ENCODE measurements at places on chromosomes 3 and 15.

DNA sequence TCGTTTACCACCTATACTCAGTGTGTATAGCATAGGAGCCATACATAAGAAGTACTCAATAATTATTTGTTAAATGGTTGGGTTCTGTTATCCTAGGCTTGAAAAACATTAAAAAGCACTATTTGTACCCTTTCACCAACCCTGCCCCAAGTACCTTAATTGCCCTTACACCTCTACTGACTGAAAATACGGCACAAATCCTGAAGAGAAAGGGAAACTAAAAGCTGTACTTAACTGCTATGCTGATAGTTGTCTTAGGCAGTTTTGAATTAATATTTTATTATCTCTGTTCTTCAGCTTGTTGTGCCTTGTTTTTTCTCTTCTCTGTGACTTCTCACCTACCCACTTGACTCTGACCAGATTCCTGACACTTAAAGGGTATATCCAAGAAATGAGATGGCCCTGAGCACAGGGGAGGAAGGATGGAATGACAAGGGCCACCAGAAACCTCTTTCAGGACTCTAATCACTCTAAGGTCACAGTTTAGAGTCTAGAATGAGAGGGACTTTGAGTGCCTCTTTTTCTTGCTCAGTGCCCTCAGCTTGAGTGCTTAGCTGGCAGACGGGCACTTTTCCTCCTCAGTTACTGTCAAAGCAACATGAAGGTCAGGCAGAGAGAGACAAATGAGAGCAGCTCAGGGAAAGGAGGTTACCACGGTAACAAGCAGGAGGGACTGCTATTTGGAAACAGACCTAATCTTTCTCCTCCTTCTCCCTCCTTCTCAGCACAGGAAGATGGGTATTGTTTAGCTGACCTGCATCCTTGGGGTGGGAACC lies 136.5 kb downstream of the ZNF609 start:
- peak; percentile 40 for DNase-seq

DNA sequence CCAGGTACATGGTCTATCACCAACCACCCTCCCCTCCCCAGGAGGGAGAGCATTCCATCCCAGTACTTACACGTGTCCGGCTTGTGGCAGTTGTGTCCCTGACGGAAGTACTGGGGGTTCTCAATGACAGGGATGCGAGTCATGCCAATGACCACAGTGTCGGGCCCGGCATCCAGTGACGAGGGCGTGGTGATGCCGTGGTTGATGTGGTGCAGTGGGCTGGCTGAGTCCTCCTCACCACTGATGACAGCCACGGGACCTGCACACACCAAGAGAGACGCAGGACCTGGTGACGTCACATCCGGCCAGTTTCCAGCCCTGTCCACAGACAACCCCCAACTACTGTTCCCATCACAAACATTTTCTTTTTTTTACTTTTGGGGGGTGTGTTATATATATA lies 223.8 kb downstream of the NTRK3 start:
- no peak for DNase-seq

GRCh38 chr3:113534365-113534764 lies 2.0 kb downstream of the SIDT1 start:
- DNase-seq = no peak

GRCh38 chr15:73632670-73633058 lies 525 bp downstream of the NPTN start:
- DNase-seq = no peak

- DNase-seq = no peak
Measured at GRCh38 chr3:42024591-42025351, 62.9 kb upstream of the ULK4 start.

GRCh38 chr3:58471025-58471887 lies 20.6 kb upstream of the KCTD6 start:
- peak; percentile 1 for DNase-seq

DNA sequence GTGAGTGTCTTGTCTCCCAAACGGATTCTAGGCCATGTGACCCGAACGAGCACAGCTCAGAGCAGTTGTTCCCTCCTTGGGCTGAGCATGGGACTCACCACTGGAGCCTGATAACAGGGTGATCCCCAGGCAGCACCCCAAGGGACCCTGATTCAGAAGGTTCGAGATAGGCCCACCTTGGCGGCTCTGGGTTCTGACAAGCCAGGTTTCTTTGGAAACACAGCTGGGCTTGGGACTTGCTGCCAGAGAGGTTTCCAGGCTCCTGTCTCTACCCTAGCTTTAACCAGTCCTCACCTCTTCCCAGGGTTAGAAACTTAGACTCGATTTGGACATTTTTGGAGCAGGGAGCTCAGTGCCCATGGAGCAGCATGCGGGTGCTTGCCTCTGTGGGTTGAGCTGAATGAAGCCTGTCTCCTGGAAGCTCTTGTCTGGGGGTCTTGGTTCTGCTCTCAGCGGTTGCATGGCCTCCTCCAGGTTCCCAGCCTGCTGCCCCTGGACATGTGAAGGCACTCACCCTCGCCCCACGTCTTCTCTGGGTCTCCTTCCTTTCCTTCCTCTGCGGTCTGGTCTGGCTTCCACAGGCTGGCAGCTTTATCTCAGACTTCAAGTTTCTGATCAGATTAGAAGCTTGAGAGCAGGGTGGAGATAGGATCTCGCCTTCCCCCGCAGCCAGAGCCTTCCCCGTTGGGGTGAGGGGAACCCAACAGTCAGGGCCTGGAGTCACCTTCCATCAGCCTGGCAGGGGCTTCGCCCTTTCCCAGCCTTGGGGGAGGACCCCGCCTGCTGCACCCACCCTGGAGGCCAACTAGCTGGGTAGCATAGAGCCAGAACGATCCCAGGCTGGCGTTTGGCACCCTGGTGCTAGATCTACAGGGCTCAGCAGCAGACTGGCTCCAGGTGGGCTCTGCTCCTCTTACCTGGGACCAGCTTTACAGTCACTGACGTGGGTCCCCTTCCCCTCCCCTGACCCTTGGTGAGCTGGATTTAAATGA lies 21.0 kb downstream of the PAQR5 start:
- no peak for DNase-seq

DNA sequence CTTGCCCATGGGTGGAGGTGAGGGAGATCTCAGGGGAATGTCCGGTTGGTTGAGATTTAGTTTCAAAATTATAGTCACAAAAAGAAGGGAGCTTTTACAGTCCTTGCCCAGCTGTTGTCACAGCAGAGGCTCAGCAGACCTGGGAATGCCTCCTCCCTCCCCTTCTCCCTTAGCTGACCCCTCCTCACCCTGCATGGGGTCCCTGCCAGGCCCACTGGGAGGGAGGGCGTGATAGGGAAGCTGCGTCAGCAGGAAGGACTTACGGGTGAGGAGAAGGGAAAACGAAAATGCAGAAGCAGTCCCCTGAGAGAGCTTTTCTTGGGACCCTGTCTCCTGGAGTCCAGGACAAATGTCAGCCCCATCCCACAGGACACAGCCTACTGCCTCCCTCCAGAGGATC lies 18.9 kb downstream of the SCN5A start:
- no peak for DNase-seq

DNA sequence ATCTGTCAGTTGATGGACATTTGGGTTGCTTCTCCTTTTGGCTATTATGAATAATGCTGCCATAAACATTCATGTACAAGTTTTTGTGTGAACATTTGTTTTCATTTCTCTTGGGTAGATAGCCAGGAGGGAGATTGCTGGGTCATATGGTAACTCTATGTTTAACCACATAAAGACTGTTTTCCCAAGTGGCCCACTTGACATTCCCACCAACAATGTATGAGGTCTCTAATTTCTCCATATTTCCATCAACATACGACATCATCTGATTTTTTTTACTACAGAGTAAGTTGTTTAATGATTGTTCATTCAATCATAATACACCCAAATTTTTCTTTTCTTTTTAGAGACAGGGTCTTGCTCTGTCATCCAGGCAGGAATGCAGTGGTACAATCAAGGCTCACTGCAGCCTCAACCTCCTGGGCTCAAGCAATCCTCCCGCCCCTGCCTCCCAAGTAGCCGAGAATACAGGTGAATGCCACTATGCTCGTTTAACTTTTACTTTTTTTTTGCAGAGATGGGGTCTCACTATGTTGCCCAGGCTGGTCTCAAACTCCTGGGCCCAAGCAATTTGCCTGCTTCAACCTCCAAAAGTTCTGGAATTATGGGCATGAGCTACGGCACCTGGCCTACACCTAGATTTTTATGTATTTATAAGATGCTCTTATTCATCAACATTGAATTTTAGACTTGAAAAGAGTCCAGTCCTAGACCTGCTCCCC lies 6.8 kb downstream of the IP6K1 start:
- no peak for DNase-seq

GRCh38 chr15:66132251-66132816 lies 121.2 kb downstream of the MEGF11 start:
- DNase-seq = no peak

GRCh38 chr15:92391640-92392039 lies 2.0 kb upstream of the ST8SIA2 start:
- DNase-seq = no peak

DNA sequence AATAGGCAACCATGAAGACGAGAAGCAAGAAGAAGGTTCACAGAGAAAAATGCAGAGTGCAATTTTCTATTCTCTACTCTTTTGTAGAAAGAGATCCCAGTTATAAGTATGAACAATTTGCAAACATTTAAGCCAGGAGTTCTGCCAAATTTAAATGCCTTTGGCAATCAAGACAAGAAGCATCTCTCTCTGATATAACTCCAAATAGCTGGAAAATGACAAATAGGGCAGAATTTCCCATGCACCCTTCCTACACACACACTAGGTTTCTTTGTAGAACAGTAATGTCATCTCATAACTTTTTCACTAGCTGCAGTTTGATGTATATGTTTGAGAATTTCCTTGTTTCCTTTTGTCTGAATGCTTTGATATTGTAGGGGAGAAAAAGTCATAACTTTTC lies 333.5 kb upstream of the AZI2 start:
- no peak for DNase-seq

- no peak for DNase-seq
Measured at GRCh38 chr15:89907289-89907688, 5.5 kb downstream of the ARPIN start.

DNA sequence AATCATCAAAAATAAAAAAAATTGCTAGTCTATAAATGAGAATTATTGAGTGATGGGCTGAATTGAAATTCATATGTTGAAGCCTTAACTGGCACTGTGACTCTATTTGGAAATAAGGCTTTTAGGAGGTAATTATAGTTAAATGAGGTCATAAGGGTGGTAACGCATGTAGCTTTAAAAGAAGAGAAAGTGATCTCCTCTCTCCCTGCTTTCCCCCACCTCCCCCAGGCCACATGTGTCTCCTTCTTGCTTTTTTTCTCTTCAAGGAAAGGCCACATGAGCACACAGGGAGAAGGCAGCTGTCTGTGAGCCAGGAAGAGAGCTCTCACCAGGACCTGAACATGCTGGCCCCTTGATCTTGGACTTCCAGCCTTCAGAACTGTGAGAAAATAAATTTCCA lies 48.2 kb upstream of the ARPP19 start:
- DNase-seq = no peak

DNA sequence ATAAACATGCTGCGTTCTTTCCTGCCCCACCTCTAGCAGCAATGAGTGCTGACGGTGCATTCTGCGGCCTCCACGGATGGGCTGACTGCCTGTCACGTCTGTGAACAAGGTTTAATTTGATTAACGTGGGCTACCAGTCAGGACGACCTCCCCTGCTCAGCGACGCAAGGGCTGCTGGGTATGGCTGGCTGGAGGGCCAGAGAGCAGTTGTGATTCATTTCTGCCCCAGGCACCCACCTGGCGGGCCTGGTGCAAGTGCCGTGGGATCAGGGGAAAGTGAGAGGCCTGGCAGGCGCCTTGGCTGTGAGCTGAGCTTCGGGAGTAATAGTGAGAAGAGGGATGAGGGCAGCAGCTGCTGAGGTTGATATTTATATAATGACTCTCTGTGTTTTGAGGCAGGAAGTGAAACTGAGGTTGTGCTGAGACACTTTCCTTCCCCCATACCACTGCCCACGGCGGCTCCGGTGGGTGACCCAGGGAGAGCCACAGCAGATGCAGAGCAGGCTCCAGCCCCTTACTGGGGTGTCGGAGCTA lies 190.4 kb upstream of the BCL6 start:
- DNase-seq = no peak

DNA sequence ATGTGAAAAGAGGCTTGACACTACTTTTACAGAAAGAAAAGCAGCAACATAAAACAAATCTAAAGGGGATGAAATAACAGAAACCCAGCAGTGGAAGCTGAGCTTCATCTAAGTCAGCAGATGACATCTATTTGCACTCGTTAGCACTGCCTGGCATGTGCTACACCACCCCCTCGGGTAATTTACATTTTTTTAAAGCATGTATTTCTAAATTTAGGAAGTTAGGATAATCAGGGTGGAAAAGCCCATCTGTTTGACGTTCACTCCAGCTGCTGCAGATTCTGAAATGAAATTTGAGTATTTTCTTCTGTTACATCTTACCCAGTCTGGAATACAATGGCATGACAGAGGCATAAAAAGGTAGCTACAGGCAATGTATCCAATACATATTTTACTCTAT lies 20.7 kb downstream of the IGSF11 start:
- no peak for DNase-seq

- DNase-seq = no peak
Measured at GRCh38 chr3:13378155-13378554, 42.0 kb downstream of the NUP210 start.

DNA sequence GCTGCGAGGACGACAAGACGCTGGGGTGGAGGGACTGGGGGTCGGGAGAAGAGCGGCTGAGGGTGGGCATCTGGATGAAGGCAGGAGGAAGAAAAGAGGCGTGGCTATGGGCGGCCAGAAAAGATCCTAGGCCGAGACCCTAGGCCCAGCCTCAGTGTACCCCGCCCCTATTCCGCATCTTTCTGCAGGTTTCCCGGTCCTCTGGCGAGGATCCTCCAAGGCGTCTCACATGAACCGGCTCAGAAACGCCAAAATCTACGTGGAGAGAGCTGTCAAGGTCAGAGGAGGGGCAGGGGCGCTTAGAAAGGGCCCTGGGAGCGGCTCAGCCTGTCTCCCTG lies 340 bp downstream of the TTLL3 start:
- no peak for DNase-seq

DNA sequence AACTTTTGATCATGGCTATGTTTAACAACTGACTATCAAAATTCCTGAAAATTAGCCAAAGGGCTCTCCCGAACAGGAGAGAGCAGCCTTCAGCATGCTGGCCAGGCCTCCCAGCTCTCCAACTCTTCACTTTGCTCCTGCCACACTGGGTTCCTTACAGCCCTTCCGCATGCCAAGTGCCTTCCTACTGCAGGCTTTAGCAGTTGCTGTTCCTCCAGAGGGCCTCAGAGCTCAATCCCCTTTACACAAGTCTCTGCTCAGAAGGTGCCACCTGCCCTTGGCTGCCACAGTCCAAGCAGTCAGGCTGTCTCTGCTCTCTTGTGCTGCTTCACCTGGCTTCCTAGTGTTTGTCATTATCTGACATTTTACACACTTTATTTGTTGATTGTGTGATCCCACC lies 553.1 kb upstream of the PPP2R3A start:
- DNase-seq = no peak

DNA sequence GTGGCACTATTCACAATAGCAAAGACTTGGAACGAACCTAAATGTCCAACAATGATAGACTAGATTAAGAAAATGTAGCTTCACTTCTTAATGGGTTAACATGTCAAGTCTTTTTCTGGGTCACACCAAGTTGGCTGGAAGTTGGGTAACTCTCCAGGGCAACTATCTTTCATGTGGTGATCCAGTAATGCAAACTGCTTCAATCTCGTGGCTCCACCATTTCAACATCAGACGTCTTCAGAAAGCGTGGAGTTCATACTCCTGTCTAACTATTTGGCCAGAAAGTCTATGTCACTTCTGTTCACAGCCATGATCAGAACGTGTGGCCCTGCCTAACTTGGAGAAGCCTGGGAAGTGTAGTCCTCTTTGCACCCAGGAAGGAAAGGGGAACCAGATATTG lies 32.2 kb downstream of the DUT start:
- DNase-seq = no peak

Data from NCI-H1436 treated with DMSO at 0.1 percent for 48 hours (cell line).